Adipocyte (in vitro differentiated cells): ENCODE measurements at places on chromosomes 1 and 21.

DNA sequence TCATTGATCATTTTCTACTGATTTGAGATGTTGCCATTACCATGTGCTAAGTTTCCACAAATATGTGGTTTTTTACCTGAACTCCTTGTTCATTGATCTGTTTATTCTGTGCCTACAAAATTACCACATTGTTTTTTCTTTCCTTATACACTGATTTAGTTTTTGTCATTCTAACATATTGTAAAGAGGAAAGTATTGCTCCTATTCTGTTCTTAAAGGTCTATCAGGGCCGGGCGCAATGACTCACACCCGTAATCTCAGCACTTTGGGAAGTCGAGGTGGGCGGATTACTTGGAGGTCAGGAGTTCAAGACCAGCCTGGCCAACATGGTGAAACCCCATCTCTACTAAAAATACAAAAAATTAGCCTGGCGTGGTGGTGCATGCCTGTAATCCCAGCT is 75.1 kb downstream of the CAMTA1 start:
- DNase-seq, result peak; percentile 19

- peak; percentile 21 for DNase-seq
These were observed 32.2 kb downstream of the TMED5 start for GRCh38 chr1:93148001-93148400.

GRCh38 chr1:8362701-8363101 is 44.8 kb downstream of the SLC45A1 start:
- DNase-seq, result no peak

DNA sequence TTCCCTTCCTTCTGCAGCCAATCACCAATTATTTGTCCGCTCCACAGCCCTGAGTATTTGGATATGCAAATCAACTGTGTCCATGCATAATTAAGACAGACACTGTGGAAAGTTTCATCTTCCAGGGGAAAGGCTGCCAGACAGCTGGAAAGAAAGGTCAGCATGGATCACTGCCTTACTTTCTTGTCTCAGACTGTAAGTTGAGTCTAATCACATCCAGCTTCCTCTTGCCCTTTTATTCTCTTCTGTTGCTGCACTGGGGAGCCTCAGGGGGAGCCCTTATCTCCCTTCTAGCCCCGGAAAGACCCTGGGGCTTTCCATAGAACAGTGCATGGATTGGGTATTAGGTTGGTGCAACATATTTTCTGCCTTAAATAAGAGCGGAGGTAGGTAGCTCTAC is 182.9 kb downstream of the OMA1 start:
- no peak for DNase-seq

- DNase-seq, result no peak
These were observed 9.0 kb upstream of the ABCG1 start for GRCh38 chr21:42209801-42210479.

GRCh38 chr1:14634486-14634885 is 36.0 kb downstream of the KAZN start:
- no peak for DNase-seq

DNA sequence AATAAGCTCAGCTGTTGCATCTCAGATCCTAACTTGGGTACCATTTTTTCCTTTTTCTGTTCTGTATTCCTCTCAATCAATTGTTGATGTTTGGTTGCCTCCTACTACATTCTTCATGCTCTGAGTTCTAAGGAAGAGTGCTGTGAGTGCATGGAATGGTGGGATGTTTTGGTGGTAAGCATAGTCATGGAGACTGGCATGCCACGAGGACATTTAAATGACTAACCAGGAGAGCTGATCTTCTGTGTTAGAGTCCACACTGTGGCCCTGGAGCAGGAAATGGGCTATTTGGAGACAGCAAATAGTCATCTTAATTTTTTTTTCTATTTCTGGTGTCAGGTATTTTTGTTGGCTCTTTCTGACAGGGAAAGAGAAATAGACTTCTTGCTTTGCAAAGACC is 69.5 kb upstream of the HSD17B7 start:
- no peak for DNase-seq

DNA sequence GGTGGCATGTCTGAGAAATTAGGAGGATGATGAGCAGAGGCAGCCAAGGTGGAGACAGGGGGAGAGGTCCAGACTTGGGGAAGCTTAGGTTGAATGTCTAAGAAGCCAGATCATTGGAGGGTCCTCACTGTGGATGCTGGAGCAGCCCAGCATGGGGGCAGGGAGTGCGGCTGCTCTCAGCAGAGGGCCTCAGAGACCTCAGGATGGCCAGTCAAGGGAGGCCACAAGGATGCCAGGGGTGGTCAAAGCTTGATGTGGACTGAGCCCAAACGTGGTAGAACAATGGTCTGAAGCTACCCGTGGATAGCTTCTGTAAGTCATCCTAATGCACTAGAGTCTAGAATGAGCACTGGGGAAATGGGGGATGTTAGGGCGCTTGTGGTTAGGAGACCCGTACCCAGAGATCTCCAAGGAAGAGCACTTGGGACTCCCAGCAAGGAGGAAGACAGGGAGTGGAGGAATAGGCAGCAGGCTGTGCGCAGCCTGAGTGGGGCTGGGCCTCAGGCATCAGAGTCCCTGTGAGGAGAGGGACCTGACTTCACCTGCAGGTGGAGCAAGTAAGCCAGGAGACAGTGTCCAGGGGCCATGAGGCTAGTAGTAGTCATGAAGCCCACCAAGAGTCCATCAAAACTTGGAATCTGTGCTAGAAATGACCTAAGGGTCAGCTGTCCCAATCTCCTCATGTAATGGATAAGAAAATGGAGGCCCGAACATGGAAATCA is 4.3 kb upstream of the S100A9 start:
- no peak for DNase-seq

GRCh38 chr1:202659541-202659940 is 50.7 kb downstream of the SYT2 start:
- no peak for DNase-seq

- no peak for DNase-seq
These were observed 2.3 kb upstream of the EPS8L3 start for GRCh38 chr1:109765896-109766615.

GRCh38 chr1:84742653-84743052 is 52.4 kb upstream of the SSX2IP start:
- DNase-seq, result no peak

GRCh38 chr1:24856787-24857506 is 73.1 kb downstream of the RUNX3 start:
- no peak for DNase-seq

GRCh38 chr1:6491966-6492365 is 499 bp upstream of the PLEKHG5 start:
- DNase-seq, result no peak

DNA sequence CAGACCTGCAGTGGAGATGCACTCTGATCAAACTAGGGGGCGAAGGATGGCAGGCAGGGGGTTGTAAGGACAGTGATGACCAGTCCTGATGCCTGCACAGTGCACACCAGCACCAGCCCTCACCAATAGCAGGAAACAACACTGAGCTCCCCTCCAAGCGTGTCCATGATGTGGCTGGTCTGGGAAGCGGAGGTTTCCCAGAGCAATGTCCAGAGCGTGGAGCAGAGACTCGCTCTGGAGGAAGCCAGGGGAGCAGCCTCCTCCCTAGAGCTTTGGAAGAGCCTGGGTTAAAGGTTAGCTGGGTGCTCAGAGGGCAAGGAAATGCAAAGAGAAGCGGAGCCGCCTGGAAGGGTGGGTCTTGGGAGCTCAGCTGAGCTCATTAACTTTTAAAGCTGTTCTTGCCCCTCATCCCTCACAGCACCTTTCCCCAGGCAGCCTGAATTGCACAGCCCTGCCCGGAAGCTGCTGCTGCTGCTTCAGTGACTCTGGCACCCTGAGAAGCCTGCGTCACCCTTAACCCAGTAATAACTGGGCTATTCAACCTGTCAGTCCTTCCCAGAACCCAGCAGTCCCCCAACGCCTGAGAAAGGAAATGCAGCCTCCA is 162.2 kb upstream of the RAB4A start:
- no peak for DNase-seq

- DNase-seq, result no peak
These were observed 13.0 kb upstream of the ZNF692 start for GRCh38 chr1:248871837-248872401.

DNA sequence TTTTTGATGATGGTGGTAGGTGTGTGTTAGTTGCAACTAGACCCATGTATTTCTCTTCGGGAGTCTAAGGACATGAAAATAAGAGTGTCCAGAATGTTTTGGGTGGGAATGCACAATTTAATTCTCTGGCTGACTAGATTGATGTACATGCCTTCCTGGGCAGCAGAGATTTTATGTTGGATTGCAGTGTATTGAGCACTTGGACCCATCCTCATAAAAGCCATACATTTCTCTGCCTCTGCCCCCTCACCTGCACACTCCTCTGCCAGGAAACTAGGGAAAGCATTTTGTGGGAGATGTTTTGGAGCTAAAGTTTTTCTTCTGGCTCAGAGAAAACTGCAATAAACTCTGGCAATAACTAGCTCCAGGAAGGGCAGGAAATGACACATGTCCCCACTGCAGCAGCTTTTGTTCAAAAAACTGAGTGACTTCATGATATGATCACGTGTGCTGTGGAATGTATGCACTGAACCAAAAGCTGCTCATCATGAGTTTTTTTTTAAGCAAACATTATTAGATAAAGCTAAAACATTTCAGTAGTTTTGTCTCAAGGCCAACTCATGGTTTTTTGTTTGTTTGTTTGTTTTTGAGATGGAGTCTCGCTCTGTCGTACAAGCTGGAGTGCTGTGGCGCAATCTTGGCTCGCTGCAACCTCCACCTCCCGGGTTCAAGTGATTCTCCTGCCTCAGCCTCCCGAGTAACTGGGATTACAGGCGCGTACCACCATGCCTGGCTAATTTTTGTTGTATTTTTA is 17.6 kb downstream of the RIT1 start:
- peak; percentile 70 for DNase-seq

DNA sequence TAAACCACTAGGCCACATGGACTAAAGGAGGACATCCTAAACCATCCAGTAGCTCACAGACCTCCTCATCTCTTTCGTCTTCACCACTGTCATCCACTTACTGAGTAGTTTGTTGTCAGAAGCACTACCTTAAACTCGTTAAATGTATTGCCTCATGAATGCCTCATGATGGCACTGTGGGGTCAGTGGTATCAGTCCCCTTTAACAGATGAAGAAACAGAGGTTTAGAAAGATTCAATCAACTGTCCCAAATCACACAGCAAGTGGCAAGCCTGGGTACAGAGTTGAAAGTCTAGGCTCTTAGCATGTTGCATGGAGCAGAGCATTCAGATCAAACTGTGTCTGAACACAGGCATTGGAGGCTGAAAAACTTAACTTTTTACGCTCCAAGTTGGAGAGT is 183.6 kb upstream of the KIAA0040 start:
- peak; percentile 2 for DNase-seq

GRCh38 chr1:72375226-72375625 is 92.9 kb upstream of the NEGR1 start:
- DNase-seq, result no peak

DNA sequence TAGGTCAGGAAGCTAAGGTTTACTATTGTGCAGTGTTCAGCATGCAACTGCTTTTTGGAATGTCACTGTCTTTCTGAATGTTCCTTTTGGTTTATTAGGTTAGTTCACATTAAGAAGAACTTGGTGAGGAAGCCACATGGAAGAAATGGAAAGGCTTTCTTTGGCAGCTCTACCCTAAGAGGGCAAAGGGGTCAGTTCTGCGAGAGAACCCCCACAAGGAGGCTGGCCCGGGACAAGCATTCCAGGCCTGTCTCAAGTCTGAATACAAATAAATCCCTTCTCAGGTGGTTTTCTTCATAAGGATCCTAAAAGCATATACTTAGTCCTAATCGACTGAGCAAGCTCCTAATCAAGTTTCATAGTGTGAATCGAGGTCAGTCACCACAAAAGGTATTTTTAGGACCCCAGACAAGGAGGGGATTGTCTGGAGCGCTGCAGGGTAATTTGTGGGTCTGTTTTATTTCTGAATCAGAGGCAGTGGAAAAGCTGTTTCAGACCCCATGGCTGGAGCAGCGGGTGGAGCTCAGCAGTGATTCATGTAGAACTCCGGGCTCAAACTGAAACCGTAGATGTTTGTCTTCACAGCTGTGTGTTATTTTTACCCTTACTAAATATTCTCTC is 63.3 kb downstream of the ERG start:
- peak; percentile 71 for DNase-seq

GRCh38 chr1:68828013-68828412 is 331.1 kb upstream of the DEPDC1 start:
- DNase-seq, result no peak

DNA sequence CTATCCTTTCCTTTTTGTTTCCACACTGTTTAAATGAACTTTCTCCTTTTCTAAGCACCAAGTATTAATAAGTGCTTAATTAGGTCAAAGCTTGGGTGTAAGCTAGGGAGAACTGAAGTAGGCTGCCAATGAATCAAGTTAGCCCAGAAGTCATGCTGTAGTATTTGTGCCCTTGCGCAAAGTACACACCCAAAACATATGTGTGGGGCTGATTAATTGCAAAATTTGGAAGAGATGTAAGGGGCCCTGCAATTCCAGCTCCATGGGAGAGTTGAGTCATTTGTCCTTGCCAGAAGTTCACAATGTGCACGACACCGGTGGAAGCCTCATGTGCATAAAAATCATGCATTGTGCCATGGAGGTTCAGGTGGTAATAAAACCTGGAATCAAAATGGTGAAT is 18.6 kb upstream of the NTNG1 start:
- DNase-seq, result no peak

DNA sequence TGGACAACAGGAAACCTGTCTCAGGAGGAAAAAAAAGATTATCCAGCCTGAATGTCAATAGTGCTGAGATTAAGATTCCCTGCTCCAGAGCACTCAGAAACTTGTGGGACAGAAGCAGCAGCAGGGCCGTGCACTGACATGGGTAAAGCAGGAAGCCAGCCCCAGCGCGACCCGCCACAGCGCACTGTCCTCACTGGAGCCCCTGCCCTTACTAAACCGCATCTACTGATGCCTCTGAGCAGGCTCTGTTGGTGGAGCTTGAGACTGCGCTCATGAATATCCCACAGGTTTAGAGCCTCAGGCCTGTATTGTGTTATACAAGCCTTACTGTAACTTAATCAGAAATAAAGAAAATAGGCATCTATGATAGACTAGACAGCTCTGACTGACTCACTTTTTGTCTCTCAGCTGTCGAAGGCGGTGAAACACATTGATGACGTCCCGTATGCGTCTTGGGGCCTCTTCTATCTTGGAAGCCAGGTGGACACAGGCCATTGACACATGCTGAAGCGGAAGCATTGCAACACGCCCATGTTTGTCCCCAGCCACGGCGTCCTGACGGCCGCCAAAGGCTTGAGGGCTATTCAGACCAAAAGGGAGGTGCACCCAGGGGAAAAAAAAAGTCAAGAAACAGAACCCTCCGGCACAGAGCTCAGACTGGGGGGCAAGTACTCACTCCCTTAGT is 1.2 kb downstream of the CCNL2 start:
- peak; percentile 22 for DNase-seq

- DNase-seq, result peak; percentile 59
These were observed 27.2 kb downstream of the TSEN15 start for GRCh38 chr1:184078564-184079249.

DNA sequence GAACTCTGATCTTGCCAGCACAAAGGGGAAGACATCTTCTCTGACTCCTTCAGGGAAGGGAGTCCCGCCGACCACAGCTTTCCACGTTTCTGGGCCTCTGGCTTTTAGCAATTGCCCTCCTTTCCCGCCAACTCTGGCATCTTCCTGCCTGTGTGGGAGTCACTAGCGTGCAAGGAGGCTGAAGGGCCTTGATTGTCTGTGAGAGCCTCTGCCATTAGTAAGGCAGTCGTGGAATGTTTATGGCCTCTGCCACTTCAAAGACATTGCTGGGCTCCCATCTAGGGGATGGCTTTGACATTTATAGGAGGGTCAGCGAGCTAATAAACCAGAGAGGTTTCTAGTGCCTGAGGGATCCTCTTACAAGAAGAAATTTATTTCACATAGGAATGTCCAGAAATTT is 14.3 kb upstream of the PROK1 start:
- peak; percentile 11 for DNase-seq

- DNase-seq, result no peak
These were observed 7.3 kb downstream of the C1orf167 start for GRCh38 chr1:11769274-11769673.
